ENCODE measurements at places on chromosomes 6 and 20.

DNA sequence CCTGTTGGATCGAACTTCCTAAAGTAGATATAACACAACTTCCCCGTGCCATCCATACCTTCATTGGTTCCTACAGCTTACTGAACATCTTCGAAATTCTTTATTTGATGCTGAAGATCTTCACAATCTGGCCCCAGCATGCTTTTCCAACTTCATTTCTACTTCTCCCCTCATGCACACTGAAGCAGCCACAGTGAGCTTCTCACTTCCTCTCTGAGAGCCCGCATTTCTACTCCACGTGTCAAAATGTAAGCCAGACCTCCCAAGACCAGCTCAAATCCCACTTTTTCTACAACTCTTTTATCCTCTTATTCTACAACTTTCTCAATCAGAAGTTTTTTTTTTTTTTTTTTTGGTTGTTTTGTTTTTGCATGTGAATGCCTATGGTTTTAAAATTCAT lies 254.7 kb downstream of the GMPR start:
- no peak for DNase-seq

DNA sequence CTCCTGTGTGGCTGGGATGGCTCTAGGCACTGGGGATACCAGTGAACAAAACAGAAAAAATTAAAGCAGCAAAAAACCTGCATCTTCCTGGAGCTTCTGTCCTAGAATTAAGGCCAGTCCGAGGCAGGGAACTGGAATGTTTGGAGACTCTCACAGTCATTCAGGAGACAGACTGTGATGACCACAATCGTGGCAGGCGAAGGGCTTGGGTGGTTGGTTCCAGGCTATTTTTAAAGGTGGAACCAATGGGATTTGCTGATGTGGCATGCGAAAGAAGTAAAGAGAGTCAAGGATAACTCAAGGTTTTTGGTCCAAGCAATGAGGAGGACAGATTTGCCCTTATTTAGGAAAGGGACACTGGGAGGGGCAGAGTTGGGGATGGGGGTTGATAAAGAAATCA lies 66.9 kb downstream of the SULF2 start:
- DNase-seq = no peak

GRCh38 chr6:110934381-110934898 lies 24.1 kb upstream of the GTF3C6 start:
- DNase-seq = no peak

DNA sequence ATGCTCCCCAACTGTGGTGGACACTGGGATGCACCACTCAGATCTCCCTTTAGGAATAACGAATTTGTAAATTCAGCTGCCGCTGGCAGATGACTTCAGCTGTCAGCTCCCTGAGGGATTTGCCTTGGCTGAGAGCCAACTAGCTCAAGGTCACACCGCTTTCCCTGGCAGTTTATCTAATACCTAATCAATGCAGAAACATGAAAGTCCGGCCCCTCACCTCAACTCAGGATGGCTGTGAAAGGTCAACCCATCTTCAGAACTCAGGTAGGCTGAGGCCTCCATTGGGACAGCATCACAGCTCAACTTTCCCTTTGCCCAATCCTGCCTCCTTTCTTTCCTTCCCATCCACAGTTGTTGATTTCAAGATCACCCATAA lies 22.8 kb upstream of the SCGN start:
- no peak for DNase-seq

GRCh38 chr20:13286607-13287006 lies 65.5 kb downstream of the ISM1 start:
- DNase-seq = no peak

- DNase-seq = no peak
Observed at GRCh38 chr20:38751360-38751976, 3.2 kb downstream of the ACTR5 start.

GRCh38 chr6:88586371-88587149 lies 376.9 kb downstream of the RNGTT start:
- DNase-seq = no peak

DNA sequence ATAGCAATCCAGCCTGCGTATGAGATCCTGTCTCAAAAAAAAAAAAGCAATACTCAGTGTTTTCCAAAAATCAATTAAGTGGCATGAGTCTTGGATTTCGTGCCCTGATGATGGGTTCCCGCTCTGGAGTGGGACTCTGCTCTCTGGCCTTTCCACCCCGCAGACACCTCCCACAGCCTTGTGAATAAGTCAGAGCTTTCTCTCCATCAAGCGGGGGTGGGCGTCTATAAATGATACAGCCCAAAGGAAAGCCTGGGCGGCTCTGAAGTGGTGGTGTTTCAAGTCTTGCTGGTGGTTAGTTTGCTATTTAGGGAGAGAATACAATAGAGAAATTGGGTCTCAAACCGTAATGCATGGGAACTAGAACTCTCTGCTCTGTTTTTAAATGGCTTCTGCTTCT lies 52.5 kb upstream of the TAGAP start:
- no peak for DNase-seq

- no peak for DNase-seq
Observed at GRCh38 chr6:38054527-38055202, 235.1 kb downstream of the ZFAND3 start.

DNA sequence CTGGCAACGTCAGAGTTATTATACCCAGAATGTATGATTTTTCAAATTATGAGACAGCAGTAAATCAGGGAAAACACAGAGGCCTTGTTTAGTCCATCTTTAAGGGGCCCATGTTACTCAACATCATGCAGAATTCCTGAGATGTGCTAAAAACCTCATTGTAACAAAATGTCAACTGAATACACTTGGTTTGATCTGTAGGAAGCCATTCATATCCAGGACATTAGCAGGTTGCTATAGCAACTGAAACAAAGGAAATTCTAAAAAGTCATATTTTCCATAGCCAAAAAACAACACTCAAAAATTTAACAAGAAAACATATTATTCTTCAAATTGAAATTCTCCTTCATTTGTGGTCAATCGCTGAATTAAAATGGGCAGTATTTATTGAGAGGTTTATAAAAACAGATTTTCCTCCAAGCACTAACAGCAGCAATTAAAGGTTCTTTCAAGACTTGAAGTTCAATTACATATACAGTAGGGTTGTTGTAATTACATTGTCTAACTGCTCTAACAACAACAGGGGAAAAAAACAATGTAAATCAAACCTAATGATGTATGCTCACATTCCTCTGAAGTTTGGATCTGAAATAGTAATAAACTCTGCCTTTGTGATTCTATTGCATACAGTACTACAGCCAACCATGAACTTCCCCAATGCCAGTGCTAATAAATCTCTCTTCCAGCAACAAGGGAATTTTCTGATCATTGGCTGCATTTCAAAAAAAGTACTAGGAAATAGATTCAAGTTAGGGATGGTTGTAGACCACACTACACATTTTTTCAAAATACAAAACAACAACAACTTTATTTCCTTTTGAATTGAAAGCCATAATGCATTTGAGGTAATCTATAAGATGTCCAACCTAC lies 34.9 kb downstream of the COL12A1 start:
- DNase-seq = no peak

- DNase-seq = no peak
Observed at GRCh38 chr6:35691027-35691824, 2.5 kb upstream of the FKBP5 start.

- no peak for DNase-seq
Observed at GRCh38 chr6:170288091-170288631, 2.7 kb downstream of the DLL1 start.

GRCh38 chr6:125027287-125027686 lies 65.0 kb downstream of the RNF217 start:
- DNase-seq = no peak

- no peak for DNase-seq
Observed at GRCh38 chr20:11452326-11452725, 465.4 kb upstream of the BTBD3 start.

DNA sequence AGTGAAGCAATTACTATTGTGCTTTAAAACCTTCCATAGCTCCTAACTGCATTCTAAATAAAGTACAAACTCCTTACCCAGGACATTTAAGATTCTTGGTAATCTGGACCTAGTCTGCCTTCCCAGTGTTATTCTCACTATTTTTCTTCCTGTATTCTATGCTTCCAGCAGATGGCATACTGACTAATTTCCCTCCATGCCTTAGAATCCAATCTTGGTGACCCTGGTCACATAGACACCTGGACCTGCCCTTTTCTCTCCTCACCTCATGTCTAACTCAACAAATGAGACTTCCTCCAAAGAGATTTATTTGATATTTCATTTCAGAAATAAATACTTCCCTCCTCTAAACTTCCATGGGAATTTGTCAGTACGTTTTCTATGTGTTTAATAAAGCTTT lies 25.8 kb downstream of the ROS1 start:
- no peak for DNase-seq

DNA sequence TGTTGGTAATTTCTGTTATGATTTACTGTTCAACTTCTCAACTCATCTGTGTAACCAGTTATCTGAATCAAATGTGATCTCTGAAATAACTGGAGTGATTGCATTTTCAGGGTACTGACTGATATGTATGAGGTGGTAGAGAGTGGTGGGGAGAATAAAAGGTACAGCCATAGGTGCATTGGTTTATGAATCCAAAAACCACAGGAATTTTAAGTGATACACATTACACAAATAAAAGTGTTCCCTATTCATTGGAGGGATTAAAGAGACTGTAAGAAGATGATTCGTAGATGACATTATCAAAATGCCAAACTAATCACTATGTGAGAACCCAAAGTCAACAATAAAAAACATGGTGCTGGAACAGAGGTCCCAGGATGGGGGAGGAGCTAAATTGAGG lies 158.7 kb upstream of the RSPO3 start:
- no peak for DNase-seq

DNA sequence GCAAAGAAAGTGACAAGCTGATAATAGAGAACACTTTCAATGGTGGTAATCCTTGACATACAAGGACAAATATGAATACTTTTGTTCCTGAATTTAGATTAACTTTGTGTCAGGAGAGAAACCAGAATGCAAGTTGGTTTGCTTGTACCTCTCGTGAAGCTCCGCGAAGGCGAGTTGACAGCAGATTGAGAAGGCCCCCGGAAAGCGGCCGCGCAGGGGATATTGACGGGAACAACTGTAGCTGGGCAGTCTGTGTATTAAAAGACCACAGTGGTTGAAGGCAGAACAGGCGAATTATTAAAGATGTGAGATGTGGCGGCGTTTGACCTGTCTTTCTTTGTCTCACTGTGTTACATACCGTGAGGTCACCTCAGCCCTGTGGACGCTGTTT lies 175.8 kb upstream of the RALGAPA2 start:
- DNase-seq = no peak

DNA sequence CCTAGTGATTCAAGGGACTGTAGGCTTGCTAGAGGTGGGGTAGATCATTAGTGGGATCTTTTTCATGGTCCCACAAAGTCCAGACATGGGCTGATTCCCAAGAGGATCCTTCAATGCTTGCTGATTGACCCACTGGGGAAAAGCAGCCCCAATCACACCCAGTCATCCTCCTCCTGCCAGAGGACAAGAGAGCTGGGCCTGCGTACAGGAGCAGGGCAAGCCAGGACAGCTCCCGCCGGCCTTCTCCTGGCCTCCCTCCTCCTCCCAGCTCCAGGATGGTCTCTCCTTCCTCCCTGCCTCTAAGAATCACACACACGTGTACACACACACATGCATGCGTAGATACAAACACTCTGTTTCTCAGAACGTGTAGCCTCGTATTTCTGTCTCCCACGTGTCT lies 27.0 kb downstream of the KCNK15 start:
- no peak for DNase-seq

- DNase-seq = no peak
Observed at GRCh38 chr6:30578051-30578450, 6.8 kb downstream of the ABCF1 start.

- DNase-seq = no peak
Observed at GRCh38 chr6:37287519-37288157, 29.7 kb upstream of the TMEM217 start.

DNA sequence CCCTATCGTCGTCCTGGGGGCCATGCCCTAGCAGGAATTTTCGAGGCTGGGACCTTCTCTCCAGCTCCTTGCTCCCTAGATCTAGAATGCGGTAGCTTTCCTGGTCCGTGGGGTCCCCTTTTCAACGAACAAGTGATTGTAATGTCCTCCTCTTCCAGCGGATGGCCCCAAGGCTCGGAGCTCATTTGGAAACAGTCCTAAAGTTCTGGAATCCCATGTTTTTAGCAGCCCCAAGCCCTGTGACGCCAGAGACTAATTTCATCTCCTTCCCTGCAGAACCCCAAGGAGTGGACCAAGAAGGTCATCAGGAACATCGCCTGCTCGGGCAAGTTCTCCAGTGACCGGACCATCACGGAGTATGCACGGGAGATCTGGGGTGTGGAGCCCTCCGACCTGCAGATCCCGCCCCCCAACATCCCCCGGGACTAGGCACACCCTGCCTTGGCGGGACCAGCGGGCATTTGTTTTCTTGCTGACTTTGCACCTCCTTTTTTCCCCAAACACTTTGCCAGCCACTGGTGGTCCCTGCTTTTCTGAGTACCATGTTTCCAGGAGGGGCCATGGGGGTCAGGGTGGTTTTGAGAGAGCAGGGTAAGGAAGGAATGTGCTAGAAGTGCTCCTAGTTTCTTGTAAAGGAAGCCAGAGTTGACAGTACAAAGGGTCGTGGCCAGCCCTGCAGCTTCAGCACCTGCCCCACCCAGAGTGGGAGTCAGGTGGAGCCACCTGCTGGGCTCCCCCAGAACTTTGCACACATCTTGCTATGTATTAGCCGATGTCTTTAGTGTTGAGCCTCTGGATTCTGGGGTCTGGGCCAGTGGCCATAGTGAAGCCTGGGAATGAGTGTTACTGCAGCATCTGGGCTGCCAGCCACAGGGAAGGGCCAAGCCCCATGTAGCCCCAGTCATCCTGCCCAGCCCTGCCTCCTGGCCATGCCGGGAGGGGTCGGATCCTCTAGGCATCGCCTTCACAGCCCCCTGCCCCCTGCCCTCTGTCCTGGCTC lies 48.5 kb downstream of the PYGB start:
- DNase-seq = no peak

DNA sequence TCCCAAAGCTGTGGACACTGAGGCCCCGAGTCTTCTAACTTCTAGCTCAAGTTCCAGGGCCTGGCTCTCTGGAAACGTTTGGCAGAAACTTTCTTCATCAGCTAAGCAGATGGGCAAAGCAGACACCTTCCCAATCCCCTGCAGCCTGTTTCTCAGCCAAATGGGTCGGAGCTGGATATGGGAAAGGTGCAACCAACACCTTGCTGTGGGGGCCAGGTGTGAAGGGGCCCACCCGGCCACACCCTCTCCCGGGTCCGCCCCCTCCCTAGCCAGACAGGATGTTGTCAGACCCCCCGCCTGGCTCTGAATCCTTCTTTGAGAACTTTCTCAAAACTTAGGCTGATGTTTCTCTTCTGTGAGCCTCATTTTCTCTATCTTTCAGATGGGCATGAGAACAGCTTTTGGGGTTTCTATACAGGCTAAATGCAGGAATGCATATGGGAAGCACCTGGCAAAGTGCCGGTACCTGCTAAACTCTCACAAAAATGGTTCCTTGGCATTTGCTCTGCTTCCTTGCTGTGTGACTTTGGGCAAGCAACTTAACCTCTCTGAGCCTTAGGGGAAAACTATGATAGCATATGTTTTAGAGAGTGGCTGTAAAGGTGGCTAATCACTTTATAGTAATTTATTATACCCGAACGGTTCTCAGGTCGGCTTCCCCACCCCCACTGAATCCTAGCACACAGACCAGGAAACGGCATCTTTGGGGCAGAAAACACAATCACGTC lies 1.8 kb downstream of the SNAI1 start:
- DNase-seq = no peak

- DNase-seq = no peak
Observed at GRCh38 chr6:138160329-138161087, 1.2 kb upstream of the ARFGEF3 start.

GRCh38 chr6:98836025-98836961 lies 1.9 kb downstream of the POU3F2 start:
- no peak for DNase-seq
